ENCODE measurements at places on chromosomes 1 and 21. TPM values are rescaled to one million over a fixed set of nuclear protein-coding genes. Genes with fewer than 3 reads are reported as not detected.

DNA sequence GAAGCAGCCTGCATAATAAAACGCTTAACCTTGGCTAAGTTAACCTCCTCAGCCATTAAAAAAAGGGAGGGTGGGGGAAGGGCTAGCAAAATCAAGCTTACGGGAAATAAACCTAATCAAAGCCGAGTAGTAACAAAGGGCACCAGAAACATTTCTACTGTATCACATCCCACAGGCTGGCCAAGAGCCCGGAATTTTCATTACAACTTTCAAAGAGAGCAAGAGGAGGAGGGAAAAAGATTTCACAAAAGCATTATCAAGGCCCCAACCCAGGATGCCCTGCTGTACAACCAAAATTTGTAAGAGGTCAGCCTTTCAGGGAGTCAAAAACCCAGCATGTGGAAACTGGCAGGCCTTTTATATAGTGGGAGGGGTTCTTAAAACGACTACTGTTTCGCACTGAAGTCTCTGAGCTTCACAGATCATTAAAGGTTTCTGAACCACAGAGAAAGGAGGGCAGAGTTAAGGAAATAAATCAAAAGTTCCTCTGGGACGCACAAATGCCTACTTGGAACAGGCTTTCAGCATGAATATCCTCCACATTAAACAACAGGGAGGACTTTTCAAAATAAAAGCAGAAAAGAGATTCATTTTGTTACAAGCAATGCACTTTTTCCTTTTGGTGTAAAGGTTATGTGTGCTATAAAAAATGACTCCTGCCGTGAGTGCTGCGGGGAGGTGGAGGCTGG lies 90.4 kb downstream of the SLC45A1 start:
- no peak overlapping the region for H3K4me3 ChIP-seq
- H3K36me3 ChIP-seq = peaks cover 34% of the 10 kb centered on the region
- no peak for DNase-seq
- H3K4me1 ChIP-seq = peaks cover 84% of the 10 kb centered on the region

DNA sequence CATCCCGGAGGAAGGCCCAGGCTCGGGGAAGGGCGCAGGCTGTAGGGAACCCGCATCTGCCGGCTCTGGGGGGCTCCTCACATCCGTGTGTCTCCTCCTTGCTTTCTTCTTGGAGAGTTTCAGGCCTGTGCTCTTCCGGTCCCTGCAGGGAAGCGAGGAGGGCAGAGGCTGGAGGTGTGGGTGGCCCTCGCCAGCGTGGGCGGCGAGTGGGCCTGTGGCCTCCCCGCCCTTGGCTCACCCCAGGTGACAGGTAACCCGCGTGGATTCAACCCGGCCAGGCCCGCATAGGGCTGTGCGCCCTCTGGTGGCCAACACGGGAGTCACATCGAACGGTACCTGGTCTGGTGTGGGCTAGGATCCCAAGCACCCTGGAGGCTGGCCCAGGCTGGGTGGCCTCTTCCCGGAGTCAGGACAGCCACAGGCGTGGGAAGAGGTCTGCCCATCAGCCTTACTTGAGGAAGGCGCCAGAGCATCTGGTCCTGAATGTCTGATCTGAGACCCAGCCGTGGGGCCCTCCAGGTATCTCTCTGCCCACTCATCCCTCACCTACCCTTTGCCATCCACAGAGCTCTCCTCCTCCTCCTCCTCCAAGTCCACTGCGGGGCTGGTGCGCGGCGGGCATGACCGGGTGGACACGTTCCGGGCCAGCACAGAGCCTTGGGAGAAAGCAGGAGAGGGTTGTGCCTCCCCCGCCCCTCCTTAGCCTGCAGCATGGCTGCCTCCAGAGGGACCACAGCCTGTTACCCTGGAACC lies 9.6 kb upstream of the TNFRSF25 start:
- peak; percentile 84 for DNase-seq
- peaks cover 1% of the 10 kb centered on the region for H3K36me3 ChIP-seq

DNA sequence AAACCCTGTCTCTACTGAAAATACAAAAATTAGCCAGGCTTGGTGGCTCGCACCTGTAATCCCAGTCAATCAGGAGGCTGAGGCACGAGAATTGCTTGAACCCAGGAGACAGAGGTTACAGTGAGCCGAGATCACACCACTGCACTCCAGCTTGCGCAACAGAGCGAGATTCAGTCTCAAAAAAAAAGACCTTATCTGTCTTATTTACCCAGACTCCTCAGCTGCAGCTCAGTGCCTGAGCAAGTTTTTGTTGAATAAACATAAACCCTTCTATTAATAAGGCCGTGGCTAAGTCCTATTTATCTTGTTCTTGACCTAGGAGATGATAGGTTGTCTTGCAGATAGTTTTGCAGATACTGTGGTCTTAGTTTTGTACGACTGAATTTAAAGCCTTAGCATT lies 136.4 kb upstream of the TMEM51 start:
- no peaks in the 10 kb centered on the region for H3K36me3 ChIP-seq
- peaks cover 34% of the 10 kb centered on the region for H3K4me1 ChIP-seq
- no peaks in the 10 kb centered on the region for H3K27me3 ChIP-seq
- no peak for DNase-seq
- H3K27ac ChIP-seq = no peak overlapping the region
- no peak overlapping the region for H3K4me3 ChIP-seq

GRCh38 chr21:46600978-46601377 lies 3.9 kb downstream of the S100B start:
- peaks cover 30% of the 10 kb centered on the region for H3K4me1 ChIP-seq
- no peak overlapping the region for H3K4me3 ChIP-seq
- H3K36me3 ChIP-seq = no peaks in the 10 kb centered on the region
- no peak overlapping the region for H3K27ac ChIP-seq
- H3K27me3 ChIP-seq = no peaks in the 10 kb centered on the region
- DNase-seq = no peak

- no peak overlapping the region for H3K4me3 ChIP-seq
- H3K36me3 ChIP-seq = no peaks in the 10 kb centered on the region
- no peak overlapping the region for H3K27ac ChIP-seq
- peaks cover 2% of the 10 kb centered on the region for H3K4me1 ChIP-seq
- DNase-seq = no peak
Observed at GRCh38 chr1:220239966-220240365, 32.3 kb downstream of the RAB3GAP2 start.

DNA sequence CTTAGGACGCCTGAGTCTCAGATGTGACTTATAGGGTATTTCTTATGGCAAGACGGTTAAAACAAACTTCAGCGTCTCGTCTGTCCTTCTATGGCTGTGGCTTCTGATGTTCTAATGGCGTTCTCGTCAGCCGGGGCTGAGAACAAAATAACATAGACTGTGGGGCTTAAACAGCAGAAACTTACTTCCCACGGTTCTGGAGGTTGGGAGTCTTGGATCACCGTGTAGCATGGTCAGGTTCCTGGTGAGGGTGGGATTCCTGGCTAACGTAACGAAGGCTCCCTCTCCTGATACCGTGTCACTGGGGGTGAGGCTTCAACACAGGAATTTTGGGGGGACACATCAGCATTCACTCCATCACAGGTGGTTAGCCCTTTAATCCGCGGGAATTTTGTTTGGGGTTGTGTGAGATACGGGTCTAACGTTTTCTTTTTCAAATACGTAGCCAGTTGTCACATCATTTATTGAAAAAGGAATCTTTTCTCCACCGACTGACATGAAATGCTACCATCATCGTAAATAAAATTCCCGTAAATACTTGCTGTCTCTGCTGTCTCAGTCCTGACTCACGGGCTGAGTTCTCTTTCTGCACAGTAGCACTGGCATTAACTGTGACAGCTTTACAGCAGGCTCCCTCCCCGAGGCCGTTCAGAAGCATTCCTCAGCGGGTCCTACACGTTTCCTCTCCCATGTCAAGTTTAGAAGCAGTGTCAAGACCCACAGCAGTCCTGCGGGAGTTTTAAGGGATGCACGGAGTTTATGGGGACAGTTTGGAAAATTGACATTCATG lies 8.1 kb upstream of the POFUT2 start:
- H3K36me3 ChIP-seq = no peaks in the 10 kb centered on the region
- H3K4me3 ChIP-seq = no peak overlapping the region
- peak; percentile 16 for DNase-seq
- no peaks in the 10 kb centered on the region for H3K27me3 ChIP-seq
- H3K4me1 ChIP-seq = peaks cover 51% of the 10 kb centered on the region

GRCh38 chr1:98104289-98104688 lies 183.5 kb upstream of the DPYD start:
- no peak overlapping the region for H3K27ac ChIP-seq
- no peak for DNase-seq
- H3K4me3 ChIP-seq = no peak overlapping the region
- H3K4me1 ChIP-seq = no peaks in the 10 kb centered on the region
- no peaks in the 10 kb centered on the region for H3K36me3 ChIP-seq
- no peaks in the 10 kb centered on the region for H3K27me3 ChIP-seq

DNA sequence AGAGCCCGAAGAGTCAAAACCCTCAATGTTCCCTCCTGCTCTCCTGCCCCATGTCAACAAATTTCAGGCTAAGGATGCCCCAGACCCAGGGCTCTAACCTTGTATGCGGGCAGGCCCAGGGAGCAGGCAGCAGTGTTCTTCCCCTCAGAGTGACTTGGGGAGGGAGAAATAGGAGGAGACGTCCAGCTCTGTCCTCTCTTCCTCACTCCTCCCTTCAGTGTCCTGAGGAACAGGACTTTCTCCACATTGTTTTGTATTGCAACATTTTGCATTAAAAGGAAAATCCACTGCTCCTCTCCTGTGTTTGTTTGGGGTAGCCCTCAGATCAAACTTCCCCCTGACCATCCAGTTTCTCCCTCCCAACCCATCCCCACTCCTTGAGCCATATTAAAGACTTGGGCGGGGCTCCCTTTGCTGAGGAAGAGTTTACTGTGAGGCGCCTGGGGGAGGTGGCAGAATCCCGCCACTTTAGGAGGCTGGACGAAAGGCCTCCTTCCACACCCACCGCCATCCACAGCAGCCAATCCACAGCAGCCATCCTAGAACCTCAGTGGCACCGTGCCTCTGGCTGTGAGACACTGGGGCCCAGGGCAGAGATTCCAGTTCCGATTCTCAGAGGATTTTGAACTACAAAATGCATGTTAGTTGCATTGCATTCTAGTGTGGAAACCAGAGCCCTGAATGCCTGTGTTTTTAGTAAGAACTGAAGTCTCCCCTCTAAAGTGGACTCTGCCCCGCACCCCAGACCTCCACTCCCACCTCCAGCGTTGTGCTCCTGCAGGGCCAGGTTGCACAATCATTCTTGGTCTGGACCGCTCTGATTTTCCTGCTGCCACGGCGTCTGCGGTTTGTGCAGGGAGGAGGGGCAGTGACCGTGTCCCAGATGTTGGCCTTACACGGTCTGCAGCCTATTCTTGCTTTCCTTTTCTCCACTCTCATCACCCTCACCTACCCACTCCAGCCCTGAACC lies 3.0 kb downstream of the OLFML3 start:
- H3K4me3 ChIP-seq = peak overlapping the region; percentile 45
- no peak for DNase-seq
- peaks cover 47% of the 10 kb centered on the region for H3K4me1 ChIP-seq
- peak overlapping the region; percentile 62 for H3K27ac ChIP-seq
- no peaks in the 10 kb centered on the region for H3K36me3 ChIP-seq

DNA sequence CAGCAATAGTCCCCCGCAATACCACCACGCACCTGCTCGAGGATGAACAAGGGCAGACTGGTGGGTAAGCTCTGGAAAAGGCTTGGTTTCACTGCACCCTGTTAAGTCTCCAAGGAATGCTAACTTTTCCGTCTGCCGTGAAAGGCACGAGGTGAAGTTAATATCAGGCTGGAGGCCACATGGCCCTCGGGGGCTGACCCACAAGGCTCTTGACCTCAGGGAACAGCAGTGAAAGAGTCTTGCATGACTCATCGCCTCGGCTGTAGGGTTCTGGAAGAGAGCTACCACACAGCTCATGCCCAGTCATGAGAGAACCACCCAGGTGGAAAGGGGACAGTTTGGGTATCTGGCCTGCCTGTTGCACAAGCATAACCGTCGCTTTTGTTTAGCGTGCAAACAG lies 24.7 kb downstream of the SCCPDH start:
- no peaks in the 10 kb centered on the region for H3K27me3 ChIP-seq
- H3K36me3 ChIP-seq = peaks cover 16% of the 10 kb centered on the region
- H3K27ac ChIP-seq = no peak overlapping the region
- H3K4me3 ChIP-seq = no peak overlapping the region

DNA sequence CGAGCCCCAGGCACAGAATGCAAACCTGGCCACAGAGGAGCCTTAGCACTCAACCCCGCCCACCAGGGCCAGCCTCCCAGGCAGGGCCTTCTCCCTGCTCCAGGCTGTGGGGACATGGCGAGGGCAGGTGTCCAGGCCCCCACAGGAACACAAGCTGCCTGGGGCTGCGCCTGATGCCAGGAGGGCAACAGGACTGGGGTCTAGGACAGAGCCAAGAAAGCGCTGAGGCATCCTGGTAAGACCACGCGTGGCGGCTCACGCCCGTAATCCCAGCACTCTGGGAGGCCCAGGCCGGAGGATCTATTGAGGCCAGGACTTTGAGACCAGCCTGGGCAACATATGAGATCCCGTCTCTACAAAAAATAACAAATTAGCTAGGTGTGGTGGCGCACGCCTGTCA lies 59.1 kb downstream of the MEGF6 start:
- H3K36me3 ChIP-seq = no peaks in the 10 kb centered on the region
- H3K4me3 ChIP-seq = no peak overlapping the region
- no peak overlapping the region for H3K27ac ChIP-seq
- peaks cover 17% of the 10 kb centered on the region for H3K4me1 ChIP-seq
- no peak for DNase-seq

DNA sequence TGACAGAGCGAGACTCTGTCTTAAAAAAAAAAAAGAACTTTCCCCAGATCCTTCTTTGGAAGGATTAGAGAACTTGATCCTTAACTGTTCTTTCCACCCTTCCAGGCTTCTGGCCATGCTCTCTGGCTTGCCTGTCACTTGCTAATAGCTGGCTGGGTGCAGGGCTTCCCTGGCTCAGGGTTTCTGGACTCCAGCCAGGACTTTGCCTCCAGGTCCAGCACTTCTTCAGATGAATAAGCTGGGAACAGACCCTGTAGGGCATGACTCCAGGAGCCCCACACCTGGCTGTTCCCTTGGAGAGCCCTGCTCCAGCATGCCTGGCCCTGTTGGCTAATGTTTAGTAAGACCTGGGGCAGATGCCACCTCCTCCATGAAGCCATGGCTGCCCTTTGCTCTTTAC lies 3.3 kb upstream of the NT5C1A start:
- H3K4me3 ChIP-seq = no peak overlapping the region
- peaks cover 24% of the 10 kb centered on the region for H3K27me3 ChIP-seq
- H3K27ac ChIP-seq = no peak overlapping the region
- peaks cover 18% of the 10 kb centered on the region for H3K4me1 ChIP-seq
- no peak for DNase-seq

DNA sequence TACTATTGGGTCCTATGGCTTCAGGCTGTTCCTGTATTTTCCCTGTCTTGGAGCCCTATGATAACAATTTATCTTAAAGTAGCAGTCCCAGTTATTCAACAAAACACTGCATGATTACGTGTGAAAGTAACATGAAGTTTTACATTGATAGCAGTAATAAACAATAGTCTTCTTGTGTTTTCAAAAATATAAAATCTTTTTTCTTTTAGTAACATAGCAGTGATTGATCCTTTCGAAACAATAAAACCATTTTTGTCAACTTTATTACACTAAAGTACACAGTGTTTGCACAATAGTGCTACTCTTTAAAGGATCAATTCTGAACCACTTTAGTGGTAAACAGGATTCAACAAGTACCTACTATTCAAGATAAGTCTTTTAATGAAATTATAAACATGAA lies 90.6 kb downstream of the GPATCH2 start:
- no peaks in the 10 kb centered on the region for H3K27me3 ChIP-seq
- H3K27ac ChIP-seq = no peak overlapping the region
- no peaks in the 10 kb centered on the region for H3K36me3 ChIP-seq
- no peaks in the 10 kb centered on the region for H3K4me1 ChIP-seq

- no peaks in the 10 kb centered on the region for H3K4me1 ChIP-seq
- DNase-seq = no peak
- H3K36me3 ChIP-seq = no peaks in the 10 kb centered on the region
- no peaks in the 10 kb centered on the region for H3K27me3 ChIP-seq
- no peak overlapping the region for H3K27ac ChIP-seq
Observed at GRCh38 chr1:96367791-96368190, 353.8 kb upstream of the PTBP2 start.

Gene ILDR2
- 1.6 TPM for total RNA-seq

Gene FMO3
- 13.4 TPM for total RNA-seq

Gene ALX3
- total RNA-seq = not detected

Gene CACNA1E
- 0.27 TPM for total RNA-seq

Gene LCE2B
- total RNA-seq = not detected

Gene KRTAP19-3
- not detected for total RNA-seq
